ENCODE measurements at places on chromosomes 7 and 10.

DNA sequence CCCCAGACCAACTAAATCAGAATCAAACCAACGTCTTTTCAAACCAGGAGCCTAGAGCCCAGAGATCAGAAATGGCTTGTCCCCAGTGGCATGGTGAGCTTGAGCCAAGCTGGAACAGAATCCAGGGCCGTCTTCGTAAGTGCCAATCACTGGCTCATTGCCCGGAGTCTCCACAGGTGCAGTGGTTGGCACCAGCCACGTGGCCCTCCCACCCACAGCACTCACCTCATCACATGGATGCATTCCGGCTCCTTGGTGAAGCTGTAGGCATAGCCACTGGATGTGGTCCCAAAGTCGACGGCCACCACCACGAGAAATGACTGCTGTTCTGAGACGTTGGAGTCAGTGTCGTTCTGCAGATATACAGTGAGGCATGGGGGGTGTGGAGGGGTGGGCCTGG, 37.4 kb downstream of the HSPA12A start:
- no peak for DNase-seq

GRCh38 chr7:101362334-101363195, at the start of gene COL26A1:
Gene COL26A1, plus strand, starts transcription at chr7:101362875. Its CDS starts 158 bp downstream, at chr7:101363033.
- no peak for DNase-seq

DNA sequence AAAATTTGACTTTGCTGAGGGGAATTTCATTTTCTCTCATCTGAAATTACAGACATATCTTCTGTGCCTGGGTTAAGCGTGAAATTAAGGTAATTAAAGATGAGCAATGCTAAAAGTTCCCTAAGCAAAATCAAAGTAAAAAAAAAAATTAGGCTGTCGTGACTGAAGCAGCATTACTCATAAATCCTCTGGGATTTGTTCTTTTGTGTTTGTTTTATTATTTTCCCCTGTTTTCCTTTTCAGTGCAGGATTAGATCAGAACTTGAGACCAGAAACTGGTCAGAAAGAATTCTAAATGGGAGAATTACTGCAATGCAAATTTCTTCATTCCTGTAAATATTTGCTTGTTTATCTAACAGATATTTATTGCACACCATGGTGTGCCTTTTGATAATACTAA, 141.4 kb upstream of the BET1 start:
- no peak for DNase-seq

DNA sequence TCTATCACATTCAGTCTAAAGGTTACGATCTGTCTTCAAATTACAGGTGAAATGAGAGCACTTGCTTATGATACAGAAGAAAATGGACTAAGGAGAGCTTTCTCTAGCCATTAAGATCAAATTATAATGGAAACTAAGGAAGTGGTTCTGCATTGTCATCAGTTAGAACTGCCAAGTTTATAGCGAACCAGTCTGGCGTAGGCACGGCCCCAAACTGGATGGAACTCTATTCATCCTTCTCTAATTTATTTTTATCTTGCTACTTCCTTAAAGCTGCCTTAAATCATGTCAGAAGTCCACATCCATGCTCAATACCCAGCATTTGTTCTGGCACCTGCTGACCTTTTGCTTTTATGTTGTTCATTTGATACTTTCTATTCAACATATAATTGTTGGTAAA, 63.7 kb upstream of the APBB1IP start:
- no peak for DNase-seq

DNA sequence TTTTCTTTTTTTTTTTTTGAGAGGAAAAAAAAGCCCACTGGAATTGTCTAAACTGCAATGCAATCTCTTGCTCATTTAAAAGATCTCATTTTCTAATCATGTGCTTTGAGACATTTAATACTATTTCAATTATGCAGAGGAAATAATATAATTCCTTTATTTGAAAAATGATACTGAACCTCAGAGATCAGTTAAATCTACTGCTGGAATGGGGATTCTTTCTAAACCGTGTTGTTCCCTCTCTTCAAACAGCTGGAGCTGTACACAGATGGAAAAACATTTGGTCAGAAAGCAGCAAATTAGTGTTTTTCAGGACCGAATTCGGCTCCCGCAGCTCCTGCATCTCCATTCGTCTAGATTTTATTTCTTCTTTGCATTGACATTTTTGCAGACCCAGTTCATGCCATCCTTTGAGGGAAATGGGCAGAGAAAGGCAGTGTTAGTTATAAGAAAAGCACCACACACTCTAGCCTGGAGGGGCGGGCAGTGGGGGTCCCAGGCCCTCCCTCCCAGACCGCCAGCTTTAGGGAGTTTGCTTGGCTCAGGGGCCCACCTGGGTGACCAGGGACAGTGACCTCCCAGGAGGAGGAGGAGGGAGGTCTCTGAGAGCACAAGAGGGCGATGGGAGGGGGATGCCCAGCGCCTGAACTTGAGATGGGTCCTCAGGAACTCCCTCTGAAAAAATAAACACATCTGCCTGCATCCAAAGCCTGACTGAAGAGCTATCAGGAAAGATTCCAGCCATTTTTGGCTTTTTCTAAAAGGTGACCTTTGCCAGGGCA, 32.4 kb downstream of the TRIM8 start:
- DNase-seq = no peak

DNA sequence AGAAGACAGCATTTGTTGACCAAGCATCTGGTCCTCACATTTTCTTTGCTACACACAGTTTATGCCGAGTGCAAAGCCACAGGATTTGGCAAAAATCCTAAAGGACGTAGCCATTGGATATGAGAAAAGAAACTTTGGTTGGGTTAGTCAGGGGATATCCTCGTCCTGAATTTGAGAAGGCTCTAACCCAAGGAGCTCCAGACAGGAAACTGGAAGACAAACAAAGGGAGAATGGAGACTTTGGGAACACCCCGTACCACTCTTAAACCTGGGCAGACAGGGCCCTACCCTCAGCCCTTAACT, 146.6 kb upstream of the FRMD4A start:
- DNase-seq = no peak

GRCh38 chr10:35274498-35275060, 61.7 kb upstream of the CCNY start:
- DNase-seq = no peak

DNA sequence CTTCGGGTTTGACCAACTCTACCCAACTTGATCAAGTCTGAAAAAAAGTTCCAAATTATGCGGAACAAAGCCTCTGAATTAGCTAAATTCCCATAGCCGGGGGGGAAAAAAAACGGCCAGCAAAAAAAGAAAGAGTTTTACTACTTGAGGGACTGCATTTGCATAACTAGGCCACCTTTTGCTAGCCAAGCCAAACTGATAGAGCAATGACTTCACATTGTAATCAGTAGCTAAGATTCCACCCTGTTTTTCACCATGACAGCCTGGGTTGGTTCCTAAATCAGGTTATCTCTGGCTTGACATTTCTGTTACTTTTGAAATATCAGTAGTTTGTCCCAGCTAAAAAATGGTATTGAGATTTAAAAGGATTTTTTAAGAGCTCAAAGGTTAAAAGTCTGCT, 31.4 kb upstream of the CREB3L2 start:
- no peak for DNase-seq

- peak; percentile 60 for DNase-seq
Observed at GRCh38 chr10:32982293-32982709, 24.3 kb upstream of the ITGB1 start.

DNA sequence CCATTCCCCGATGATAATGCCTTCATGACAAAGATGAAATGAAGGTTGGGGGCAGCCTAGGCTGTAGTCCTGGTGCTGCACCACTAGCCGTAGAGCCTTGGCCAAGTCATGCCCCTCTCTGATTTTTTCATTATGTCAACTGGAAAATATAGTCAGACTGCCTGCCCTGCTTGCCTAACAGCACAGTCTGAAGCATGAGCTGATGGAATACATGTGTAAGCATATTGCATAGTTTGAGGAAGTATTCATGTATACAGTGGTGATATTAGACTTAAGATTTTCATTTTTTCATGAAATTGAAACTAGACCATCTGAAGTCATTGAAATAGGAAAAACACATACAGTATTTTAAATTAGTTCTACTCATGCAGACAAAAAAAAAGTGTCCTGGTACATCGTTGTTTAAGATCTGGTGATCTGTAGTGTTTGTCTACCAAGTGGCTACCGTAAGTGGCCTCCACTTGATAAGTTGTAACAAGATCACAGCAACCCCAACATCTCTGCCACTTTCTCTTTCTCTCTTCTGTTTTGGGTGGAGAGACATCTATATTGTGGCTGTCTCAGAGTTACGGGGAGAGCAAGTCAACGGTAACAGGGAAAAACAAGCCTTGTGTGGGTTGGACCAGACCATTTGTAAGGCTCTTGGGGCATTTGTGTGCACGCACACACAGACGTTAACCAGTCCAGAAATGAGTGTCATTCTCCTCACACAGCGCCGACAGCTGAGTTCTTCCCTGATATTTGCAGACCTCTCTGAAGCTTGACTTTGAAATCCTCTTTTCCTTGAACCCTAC, 716.6 kb upstream of the GALNT17 start:
- no peak for DNase-seq

DNA sequence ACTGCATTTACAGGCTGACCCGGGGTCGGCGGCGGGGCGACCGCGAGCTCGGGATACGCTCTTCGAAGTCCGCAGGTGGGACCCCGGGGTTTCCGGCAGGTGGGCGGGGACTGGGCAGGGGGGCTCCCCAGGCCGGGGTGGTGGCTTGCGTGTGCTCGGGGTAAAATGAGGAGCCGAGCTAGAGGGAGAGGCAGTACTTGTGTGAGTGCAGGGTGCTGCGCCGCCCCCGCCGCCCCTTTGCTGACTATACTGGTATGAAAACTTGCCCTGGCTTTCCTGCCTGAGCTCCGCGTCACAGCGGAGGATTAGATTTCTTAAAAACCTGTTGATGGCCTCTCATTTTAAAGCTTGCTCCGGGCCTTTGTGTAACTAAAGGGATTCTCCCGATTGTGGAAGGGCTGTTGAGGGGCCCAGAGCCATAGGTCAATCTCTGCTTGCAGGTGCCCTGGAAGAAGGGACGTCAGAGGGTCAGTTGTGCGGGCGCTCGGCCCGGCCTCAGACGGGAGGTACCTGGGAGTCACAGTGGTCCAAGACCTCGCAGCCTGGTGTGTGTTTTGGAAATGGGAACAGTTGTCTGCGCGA, 488 bp downstream of the ARMC10 start:
- DNase-seq = peak; percentile 31

GRCh38 chr10:14142606-14143250, 188.0 kb downstream of the FRMD4A start:
- no peak for DNase-seq

- DNase-seq = no peak
Observed at GRCh38 chr10:85635650-85636049, 730.9 kb downstream of the GRID1 start.

- no peak for DNase-seq
Observed at GRCh38 chr7:114910787-114911186, 11.1 kb upstream of the MDFIC start.

DNA sequence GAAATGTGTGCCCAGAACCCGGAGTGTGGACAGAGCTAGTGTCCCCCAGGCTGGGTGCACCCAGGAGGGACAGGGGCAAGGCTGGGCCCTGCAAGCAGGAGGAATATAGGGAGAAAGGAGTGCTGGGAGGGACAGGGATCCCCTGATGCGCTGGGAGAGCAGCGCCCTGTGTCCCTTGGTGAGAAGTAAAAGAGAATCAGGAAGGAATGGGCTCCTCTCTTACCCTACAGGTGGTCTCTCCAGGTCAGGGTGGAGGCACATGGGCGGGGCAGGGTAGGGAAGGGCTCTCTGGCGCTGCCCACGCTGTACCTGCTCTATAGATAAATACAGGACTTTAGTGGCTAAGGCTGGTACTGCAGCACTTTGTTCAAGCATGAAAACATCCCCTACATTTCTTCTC, 753.8 kb downstream of the GRID1 start:
- no peak for DNase-seq

- DNase-seq = peak; percentile 38
Observed at GRCh38 chr10:50990568-50991455, 83.5 kb upstream of the PRKG1 start.

DNA sequence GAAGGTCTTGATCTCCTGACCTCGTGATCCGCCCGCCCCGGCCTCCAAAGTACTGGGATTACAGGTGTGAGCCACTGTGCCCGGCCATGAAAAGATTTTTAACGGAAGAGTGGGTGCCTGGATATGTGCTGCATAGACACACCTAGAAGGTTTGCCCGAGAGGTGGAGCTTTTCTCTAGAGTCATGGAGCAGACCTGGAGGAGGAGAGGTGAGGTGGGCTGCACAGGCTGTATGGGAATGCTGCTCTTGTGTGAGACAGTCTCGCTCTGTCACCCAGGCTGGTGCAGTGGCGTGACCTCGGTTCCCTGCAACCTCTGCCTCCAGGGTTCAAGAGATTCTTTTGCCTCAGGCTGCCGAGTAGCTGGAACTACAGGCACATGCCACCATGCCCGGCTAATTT, 103.3 kb downstream of the ACTR3B start:
- no peak for DNase-seq

- no peak for DNase-seq
Observed at GRCh38 chr10:61063034-61063433, 119.0 kb upstream of the RHOBTB1 start.

DNA sequence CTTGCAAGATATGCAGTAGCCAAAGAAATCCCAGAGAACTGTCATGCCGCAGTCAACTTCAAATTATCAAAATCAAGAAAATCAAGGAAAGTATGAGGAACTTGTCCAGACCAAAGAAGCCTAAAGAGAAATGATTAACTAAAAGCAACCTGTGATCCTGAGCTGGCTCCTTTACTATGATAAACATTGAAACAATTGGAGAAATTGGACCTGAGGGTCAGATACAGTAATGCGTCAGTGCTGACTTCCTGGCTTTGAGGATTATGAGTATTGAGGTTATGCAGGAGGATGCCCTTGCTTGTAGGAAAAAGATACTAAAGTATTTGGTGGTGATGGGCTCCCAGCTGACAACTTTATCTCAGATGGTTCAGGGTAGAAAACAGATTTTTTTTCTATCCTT, 324.7 kb upstream of the AKR1E2 start:
- DNase-seq = no peak

GRCh38 chr10:27344568-27345454, 104.2 kb upstream of the ACBD5 start:
- no peak for DNase-seq

DNA sequence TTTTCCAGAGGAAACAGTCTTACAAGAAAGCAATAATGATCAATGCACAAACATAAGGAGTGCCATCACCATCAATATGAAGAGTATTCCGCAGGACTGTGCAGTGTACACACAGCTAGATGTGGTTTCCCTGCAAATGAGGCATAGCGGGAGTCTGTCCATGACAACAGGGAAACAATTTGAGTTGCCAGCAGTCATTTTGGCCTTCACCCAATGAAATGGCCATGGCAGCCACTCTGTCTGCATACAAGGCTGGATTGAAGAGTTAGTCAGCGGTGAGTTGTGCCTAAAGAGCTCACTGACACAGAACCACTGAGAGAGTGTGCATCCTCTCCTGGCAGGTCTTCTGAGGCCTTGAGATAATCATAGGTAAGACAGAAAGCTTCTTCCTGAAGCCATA, 303.3 kb downstream of the IPMK start:
- DNase-seq = peak; percentile 50

DNA sequence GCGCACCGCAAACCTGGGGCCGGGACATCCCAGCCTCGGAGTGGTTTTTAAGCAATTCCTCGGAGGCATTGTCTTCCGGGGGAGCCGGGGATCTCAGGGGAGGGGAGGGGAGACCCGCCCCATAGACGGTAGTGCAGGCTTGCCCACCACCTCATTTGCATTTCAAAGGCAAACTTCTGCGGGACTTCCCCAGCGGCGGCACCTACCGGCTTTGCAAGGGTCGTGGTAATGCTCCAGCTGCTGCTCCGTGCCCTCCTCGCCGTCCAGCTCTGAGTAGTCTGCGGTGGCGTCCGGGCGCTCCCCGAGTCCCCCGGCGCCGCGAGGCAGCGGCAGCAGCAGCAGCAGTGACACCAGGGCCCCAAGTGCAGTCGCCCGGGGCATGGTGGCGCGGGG, 425 bp downstream of the TLL2 start:
- no peak for DNase-seq
